HS-27A (cell line): ENCODE measurements at places on chromosomes 4 and X.

DNA sequence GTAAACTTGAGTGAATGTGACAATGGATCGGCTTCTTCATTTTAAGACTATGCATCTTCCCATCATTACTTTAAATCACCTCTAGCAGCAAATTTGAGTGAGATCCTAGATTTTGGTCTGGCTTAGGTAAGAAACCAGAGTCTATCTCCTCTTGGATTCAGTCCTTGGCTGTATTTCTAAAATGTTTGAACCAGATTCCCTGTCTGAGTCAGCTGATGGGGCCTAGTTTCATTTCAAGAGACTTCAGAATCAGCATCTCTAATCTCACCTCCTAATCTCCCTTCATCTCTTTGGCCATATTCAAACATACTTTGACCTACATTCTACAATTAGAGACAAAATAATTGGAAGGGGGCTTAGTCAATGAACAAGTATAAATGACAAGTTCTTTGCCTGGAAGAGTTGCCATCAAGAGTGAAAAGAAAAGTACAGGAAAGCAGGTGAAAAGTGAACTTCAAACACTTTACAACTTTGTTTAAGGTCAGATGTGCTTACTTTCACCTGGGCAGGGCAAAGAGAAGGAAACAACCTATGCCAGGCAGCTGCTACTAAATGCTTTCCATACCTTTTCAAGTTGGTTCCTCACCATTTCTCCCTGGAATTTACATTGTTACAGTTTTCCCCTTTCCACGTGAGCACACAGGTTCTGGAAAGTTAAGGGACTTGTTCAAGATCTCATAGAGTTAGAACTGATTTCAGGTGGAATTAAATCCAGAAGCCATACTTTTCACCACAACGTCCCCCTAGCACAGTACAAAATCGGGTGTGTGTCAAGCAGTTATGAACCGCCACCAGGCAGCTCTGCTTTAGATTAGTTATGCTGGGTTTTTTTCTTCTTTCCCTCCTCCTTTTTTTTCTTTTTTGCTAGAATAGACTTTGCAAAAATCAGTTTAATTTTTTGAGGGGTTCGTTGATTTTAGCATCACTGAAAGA lies 30.7 kb upstream of the PITX2 start:
- no peak for DNase-seq

DNA sequence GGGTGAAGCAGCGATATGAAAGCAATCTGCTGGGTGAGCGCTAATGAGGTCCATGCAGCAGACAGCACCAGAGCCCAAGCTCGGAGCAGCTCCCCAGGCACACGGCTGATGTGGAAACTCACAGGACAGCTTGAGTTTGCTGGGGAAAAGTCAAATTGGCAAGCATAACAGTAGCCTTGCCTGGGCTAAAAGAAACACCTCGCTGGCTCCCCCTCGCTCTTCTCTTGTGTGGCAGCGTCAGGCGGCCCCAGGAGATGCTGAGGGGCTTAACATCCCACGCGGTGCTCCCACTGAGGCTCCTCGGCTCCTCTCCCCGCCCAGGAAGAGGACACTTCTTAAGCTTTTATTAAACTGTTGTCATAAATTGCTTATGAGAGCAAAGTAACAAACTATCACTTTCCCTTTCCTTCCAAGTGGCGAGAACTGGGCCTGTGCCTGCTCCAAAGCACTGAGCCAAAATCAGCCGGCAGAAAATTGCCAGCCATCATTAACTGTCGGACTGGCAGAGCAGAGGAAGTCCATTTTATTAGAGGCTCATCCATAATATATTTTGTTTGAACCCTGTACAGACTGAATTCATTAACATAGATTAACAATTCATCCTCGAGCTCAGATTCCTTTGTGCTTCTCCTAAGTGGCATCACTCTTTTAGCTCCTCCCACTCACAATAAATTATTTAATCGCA lies 111.4 kb downstream of the TSPAN5 start:
- no peak for DNase-seq

DNA sequence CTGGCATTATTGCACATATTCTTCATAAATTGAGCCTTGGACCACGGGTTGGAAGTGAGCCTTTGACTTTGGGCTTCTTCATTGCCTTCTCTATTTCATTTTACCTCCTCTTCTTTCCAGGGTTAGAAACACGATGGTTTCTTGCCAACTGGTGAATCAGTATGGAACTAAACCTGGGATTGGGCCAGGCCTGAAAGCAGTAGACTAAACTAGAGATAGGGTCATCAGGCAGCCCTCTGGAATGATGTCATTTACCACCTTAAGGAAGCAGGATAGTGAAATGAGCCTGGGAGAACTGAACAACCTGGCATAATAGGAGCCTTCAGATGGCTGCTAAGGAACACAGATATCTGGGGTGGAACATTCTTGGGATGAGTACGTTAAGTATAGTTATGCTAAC lies 67.5 kb upstream of the ATP8A1 start:
- no peak for DNase-seq

DNA sequence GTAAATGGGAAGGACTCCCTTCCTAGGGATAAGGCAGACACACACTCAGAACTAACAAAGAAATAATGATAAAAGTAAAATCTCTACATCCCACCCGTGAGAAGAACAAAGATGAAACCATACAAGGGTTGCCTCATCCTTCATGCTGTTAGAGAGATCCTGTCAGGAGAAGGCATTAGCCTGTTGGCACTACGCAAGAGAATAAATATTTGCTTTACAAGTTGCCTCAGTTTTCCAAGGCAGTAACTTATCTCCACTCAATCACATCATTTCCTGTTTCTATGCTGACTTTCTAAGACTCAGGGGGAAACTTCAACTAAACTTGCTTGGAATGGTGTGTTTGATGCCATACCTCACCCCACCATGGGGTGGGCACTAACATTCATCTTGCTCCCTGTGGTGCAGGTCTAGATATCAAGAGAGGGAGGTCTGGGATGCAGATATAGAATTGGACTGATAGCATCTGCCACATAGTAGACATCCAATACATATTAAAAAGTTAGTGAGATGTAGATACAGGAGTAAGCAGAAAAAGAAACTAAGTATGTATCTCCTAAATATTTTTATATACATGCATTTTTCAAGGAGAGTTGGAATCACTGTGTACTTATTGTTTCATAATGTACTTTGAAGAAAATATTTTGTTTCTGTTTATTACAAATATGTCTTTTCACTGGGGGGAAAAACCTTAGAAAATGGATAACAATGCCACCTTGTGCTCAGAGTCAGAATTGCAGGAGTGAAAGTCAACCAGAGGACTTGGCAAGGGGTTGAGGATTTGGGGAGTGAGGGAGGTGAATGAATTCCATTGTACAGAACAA lies 57.2 kb upstream of the BEX4 start:
- DNase-seq = no peak

- DNase-seq = peak; percentile 1
Measured at GRCh38 chrX:17082831-17083230, 136.4 kb downstream of the REPS2 start.

DNA sequence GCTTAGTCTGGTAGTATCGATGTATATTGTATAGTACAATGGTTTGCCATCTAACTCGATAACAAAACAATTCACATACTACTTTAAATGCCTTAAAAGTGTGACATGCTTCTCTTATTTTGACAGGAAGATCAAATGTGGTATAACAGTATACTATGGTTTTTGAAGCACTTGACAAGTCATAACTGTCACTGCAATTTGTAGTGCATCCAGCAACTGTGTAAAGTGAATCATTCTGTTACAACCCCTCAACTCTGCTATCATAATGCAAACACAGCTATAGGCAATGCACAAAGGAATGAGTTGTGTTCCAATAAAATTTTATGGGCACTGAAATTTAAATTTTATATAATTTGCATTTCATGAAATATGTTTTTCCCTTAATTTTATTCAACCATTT lies 14.0 kb downstream of the RAP1GDS1 start:
- no peak for DNase-seq

GRCh38 chr4:165609653-165610052 lies 230.8 kb downstream of the CPE start:
- no peak for DNase-seq

DNA sequence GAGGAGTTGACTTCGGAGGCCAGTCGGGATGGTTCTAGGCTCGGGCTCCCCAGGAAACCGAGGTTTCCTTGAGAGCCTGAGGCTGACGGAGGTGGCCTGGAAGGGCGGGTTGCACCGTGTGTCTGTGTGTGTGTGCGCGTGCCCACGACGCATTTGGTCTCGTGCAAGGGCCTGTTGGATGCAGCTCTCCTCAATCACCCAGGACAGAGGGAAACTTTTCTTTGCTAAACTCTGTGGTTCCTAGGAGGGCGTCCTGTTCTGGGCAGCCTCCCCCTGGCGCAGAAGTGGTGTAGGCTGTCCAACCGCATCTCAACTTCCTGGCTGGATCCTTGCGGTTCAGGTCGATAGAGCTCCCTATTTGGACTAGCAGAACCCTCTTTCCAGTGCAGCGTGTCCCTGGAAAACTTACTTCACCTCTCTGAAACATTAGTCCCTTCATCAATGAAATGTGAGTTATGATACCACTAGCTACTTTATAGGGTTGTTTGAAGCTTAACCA lies 973 bp downstream of the STK32B start:
- no peak for DNase-seq

GRCh38 chr4:107449611-107450369 lies 270.2 kb downstream of the PAPSS1 start:
- no peak for DNase-seq

DNA sequence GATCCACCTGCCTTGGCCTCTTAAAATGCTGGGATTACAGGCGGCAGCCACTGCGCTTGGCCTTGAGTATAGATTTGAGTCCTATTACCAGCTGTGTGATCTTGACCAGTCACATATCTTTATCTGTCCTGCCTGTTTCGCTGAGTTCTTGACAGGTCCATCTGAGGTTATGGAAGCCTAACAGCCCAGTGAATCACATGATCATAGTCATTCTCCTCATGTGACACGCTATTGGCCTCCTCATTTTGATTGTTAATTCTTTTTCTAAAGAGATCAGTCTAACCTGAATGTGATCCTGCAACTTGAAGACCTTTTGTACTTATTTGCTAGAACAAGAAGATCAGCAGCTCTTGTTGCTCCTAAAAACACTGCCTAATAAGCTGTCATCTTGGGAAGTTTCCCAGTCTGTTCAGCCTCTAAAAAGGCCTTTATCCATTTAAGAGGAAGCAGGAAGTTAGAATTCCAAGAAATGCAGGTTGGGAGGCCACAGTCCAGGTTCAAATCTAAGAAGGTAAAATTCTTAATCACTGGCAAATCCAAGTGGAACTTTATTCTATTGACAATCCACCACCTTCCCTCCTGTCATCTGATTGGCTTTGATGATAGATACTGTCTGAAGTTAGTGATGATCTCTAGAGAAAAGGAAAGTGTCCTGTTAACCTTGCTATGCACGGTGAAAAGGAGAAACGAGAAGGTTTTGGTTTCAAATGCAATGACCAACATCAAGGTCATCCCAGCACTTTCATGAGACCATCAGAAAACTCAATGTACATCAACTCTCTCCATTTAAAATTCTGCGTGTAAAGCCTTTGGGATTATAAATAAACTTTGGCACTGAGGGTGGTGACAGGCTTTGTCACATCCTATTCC lies 86.9 kb downstream of the CHRNA9 start:
- DNase-seq = no peak

- no peak for DNase-seq
Measured at GRCh38 chr4:107837776-107838618, 13.3 kb downstream of the SGMS2 start.

- DNase-seq = no peak
Measured at GRCh38 chr4:68765876-68766275, 49.9 kb upstream of the UGT2B10 start.

GRCh38 chr4:26420913-26421312 lies 69.4 kb downstream of the CCKAR start:
- DNase-seq = no peak

DNA sequence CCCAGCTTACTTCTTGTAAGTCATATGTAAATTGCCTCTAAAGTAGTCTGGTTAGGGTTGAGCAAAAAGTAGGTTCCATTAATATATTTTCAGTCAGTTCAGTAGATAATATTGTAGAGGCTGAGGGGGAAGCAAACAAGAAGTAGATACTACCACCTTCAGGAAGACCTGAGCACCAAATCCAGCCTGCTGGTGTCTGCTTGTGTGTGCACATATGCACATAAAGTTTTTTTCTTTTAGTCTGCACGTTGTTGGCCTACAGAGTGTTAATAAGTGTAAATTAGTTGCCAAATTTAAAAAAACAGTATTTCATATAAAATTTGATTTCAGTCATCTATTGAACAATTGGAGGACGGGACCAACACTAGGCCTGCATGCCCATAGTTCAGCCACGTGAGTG lies 76.7 kb downstream of the CCKAR start:
- DNase-seq = no peak

GRCh38 chr4:118760092-118760491 lies 74.9 kb downstream of the METTL14 start:
- no peak for DNase-seq

- DNase-seq = no peak
Measured at GRCh38 chr4:17635056-17635455, 20.6 kb downstream of the MED28 start.

DNA sequence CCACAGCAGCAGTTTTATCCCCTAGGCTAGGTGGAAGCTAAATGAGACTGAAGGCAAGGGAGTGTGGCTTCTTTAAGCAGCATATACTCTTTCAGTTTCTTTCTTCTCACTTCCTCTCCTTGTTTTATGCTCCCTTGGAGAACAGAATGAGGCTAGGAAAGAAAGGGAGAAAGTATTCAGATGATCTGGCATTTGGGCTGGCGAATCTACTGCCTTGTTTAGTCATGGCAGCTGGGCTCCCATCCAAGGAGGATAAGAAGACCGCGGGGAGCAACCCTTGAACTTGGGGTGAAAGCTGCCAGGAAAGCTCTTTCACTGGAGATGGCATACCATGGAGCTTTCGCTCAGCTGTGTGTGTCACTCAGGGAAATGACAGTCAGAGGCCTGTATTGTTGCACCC lies 72.1 kb downstream of the ARHGEF38 start:
- peak; percentile 46 for DNase-seq

- no peak for DNase-seq
Measured at GRCh38 chr4:141657550-141658250, 21.3 kb downstream of the IL15 start.

DNA sequence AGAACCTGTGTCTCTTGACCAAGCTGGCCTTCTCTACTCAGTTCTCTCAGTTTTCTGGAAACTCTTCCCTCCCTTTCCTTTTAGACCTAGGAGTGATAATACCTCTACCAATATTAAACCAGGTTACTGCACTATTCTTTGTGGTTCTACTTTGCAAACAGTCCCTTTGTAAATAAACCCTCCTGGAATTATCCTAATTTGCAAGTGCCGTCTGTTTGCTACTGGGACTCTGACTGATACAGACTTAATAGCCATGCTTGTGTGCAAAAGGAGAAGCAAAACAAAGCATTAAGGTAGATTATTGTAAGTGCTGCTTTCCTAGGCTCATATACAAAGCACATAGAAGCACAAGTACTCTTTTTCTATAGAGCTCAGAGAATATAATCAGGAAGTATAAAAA lies 507.0 kb downstream of the INPP4B start:
- no peak for DNase-seq
